Stimulated activated CD4-positive, alpha-beta T cell treated with anti-CD3 and anti-CD28 coated beads, Interleukin-12 subunit alpha, Interleukin-12 subunit beta, amount 100 ng/mL, for 48 hours (primary cell): ENCODE measurements at places on chromosomes 4 and X.

- DNase-seq, result peak; percentile 28
These were observed 17.6 kb downstream of the TKTL1 start for GRCh38 chrX:154313147-154313546.

DNA sequence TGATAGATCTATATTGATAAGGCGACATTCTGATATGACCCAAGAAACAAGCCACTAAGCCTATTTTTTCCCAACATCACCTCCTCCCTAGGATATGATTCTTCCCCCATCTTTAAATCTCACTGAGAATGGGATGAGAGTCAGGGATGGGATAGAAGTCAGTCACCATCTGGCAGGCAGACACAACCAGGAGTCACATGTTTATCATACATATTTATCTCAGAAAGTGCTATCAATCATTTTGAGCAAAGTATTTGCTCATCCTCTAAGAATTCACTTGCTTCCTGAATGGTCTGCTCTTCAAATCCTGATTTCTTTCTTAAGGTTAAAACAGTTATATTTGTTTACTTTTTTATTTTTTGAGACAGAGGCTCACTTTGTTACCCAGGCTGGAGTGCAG lies 20.3 kb downstream of the DNAAF6 start:
- no peak for DNase-seq

DNA sequence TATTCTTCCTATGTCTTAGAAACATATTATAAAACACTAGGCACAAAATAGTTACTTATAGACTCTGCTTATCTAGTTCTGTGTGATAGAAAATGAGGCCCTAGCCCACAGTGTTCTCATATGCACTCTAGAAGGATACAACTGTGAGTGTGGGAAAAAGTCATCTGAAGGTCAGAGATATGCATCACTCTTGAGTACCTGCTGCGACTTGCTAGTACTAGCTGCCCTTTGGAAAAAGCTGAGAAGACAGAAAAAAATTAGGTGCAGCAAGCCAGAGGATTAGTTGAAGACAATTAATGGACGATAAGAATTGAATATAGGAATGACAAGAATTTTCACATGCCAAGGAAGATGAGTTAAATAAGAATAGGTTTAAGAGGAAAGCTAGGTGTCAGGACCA lies 61.3 kb downstream of the MTHFD2L start:
- DNase-seq, result no peak

DNA sequence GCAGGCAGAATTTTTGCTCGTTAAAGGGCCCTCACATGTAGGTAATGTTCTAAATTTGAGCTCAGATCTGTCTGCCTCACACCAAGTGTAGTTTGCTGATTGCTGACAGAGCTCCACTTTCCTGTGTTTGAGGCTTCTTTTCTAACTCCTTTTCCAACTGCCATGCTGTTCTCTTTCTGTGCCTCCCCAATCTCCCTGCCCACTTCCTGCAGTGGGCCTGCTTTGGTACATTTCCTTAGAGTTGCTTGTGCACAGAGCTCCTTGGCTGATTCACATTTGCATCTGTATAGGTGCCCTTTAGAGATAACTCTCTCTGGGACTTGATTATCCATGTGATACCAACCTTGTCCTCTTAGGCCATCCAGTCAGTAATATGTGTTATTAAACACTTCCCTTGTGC lies 4.5 kb downstream of the MED28 start:
- no peak for DNase-seq

- no peak for DNase-seq
These were observed 50.4 kb downstream of the C4orf50 start for GRCh38 chr4:5967783-5968182.

DNA sequence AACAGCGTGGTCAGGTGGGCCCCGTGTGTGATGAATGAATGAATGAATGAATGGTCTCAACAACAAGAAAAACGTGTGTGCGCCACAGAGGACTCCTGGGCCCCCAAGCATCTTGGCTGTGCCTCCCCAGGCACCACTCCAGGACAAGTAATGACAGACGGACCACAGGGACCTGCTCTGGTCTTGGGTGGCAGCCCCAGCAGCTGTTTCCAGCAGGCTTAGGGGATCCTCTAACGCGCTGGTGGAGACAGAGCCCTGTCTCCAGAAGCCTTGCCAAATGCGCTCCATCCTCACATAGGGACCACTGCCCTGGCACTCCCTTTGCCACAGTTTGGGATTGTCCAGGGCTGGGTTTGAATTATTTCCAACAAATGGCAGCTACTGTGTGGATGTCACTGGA lies 39.1 kb downstream of the PSAPL1 start:
- no peak for DNase-seq

DNA sequence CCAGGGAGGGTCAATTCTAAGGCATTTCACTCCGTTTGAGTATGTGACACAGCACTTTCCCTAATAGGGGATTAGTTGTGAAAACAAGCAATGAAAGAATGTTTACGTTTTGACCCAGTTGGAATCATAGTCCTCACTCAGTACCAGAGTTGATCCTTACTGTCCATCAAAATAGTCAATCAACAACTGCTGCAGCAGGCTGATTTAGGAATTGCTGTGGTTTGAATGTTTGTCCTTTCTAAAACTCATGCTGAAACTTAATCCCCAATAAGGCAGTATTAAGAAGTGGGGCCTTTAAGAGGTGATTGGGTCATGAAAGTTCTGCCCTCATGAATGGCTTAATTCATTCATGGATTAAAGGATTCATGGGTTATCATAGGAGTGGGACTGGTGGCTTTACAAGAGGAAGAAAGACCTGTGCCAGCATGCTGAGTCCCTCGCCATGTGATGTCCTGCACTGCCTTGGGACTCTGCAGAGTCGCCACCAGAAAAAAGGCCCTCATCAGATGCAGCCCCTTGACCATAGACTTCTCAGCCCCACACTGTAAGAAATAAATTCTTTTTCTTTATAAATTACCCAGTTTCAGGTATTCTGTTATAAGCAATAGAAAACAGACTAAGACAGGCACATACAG lies 3.1 kb upstream of the FBXL5 start:
- DNase-seq, result no peak

DNA sequence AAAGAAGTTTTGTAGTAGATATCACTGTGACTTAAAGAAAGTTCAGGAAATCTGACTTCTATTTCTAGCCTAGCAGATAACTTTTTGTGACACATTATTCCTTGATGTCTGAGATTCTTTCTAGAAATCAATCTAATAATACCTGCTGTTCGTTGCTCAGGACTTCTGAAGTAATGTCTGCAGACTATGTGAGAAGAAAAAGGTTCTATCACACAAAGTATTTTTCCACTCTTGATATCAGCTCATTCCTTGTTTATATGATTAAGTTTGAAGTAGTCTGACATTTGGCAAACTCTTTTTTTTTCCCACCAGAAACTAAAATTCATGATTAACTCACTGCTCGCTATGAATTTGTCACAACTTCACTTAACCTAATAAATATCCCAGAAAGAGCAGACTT lies 56.6 kb downstream of the TLL1 start:
- DNase-seq, result no peak

- no peak for DNase-seq
These were observed 225.2 kb upstream of the PPP1R2C start for GRCh38 chrX:43003204-43003565.

- no peak for DNase-seq
These were observed 118.1 kb downstream of the ATXN3L start for GRCh38 chrX:13201605-13202219.

DNA sequence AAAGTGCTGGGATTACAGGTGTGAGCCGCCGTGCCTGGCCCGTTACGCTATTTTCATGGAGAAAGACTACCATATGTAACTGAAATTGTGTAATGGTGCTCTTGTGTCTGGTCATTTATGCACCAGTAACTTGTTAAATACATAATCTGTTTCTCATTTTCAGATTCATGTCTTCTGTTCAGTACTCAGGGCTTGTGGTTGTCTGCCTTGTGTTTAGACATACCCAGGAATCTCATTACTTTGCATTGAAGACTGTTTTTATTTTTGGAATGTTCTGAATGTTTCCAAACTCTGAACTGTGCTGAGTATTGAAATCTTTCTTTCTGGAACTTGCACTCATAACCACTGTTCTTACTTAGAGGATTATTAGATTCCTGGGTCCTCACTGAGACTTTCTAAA lies 52.8 kb downstream of the PDLIM5 start:
- DNase-seq, result no peak

GRCh38 chrX:50814701-50815100 lies 707 bp upstream of the SHROOM4 start:
- DNase-seq, result no peak

DNA sequence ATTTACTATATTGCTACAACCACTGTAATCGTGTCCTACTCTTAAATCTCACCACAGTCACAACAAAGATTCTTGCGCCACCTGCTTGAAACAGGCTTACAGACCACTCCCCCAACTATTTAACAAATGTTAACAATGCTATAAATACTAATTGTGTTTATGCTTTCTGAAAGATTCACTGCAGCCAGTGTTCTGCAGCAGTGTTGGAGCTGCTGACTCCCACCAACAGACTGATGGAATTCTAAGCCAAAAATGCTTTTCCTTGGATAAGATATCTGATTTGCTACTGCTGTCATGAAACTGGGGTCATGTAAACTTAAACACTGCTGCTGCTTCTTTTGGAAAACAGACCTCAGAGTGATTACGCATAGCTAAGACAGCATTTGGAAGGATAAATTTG lies 244.2 kb upstream of the MAB21L2 start:
- no peak for DNase-seq

DNA sequence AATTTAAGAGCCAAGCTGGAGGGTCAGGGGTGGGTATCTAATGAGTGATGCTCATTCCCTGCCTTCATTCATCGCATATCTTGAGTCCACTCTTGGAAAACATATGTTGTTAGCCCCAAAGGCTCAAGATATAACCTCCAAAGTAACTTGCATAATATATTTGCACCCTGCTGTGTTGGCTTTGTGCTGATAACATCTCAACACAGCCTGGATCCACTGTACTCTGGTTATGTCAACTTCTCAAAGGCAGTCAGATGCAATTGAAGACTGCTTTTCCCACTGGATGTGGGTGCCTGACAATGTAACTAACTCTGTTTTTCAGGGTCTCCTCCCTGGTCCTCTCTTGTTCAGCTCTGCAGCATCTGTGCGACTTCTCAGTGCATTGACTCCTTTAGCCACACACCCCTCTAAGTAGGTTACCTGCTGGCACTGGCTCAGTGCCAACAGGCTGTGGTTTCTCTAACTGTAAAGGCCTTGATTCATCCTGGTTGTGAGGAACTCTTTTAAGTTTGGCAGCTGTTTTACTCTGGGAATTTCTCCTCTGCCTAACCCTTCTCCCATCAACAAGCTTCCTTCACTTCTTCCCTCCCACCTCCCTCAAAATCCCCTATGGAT lies 28.1 kb downstream of the SLC16A2 start:
- no peak for DNase-seq

- DNase-seq, result no peak
These were observed 534.8 kb downstream of the IQCM start for GRCh38 chr4:149280806-149281205.

DNA sequence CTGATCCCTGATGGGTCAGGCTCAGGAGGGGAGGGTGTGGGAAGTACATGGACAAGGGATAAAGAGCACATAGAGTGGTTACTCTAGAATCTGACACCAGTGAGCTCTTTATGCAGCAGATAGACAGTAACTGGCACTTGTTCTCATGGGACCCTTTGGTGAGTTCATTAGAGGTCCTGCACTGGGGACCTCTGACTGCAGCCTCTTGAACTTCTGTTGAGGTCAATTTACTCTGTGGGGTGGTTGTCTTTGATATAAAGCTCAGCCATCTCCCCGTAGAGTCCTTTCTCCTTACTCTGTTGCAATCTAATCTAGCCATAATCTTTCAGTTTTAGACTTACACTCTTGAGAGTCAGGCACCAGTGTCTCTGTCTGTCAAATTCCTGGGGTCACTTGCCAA lies 222.4 kb downstream of the GPAT3 start:
- DNase-seq, result no peak

- DNase-seq, result no peak
These were observed 768.4 kb downstream of the PCDH18 start for GRCh38 chr4:136763919-136764318.

GRCh38 chr4:127304356-127304755 lies 328.4 kb upstream of the INTU start:
- DNase-seq, result no peak

GRCh38 chr4:84956014-84956413 lies 10.5 kb downstream of the WDFY3 start:
- no peak for DNase-seq

GRCh38 chrX:140715787-140716186 lies 6.2 kb downstream of the LINC00632 start:
- DNase-seq, result no peak

DNA sequence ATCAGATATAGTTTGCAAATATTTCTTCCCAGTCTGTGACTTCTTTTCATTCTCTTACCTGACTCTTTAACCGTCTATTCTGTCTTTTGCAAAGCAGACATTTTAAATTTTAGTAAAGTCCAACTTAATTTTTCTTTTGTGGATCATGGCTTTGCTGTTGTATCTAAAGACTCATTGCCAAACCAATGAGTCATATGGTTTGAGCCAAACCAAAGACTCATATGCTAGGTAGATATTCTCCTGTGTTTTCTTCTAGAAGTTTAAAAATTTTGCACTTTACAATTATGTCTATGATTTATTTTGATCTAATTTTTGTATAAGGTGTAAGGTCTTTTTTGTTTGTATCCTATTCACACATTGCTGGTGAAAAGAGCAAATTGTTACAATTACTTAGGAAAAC lies 446.8 kb downstream of the ANKRD50 start:
- no peak for DNase-seq

DNA sequence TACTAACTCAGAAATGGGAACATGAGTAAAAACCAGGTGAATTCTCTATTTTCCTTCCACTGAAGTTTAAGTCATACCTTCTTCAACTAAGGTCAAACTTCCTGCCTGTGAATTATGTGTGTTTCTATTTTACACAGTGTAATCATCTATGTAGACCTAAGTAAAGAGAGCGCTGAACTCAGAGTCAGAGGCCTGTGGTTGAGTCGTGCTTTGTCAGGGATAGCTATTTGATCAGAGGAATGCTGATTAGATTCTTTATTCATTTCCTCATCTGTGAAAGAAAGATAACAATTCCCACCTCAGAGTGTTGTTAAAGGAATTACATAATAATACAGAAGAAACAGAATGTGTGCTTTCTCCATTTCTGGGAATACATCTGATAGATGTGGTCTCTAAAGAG lies 654.1 kb downstream of the STIM2 start:
- DNase-seq, result no peak

DNA sequence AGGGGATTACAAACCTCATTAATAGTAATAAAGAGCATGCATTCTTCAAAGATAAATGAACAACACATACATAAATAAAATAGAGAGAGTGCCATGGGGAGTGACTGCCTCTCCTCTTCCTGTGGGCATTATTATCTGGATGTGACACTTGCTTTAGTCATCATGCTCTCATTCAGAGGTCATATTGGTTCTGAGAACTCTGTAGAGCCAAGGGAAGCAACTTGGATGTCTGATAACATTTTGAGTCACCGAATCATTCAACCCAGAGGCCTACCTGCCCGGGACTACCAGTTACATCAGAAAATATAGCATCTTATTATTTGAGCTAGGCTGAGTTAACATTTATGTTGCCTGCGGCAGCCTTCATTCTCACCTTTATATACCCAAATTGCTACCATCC lies 489.5 kb downstream of the STIM2 start:
- DNase-seq, result no peak
